Kidney capillary endothelial cell (primary cell): ENCODE measurements at places on chromosomes 7 and 10.

GRCh38 chr7:143451122-143451521, 7.9 kb downstream of the TAS2R60 start:
- no peak for DNase-seq

DNA sequence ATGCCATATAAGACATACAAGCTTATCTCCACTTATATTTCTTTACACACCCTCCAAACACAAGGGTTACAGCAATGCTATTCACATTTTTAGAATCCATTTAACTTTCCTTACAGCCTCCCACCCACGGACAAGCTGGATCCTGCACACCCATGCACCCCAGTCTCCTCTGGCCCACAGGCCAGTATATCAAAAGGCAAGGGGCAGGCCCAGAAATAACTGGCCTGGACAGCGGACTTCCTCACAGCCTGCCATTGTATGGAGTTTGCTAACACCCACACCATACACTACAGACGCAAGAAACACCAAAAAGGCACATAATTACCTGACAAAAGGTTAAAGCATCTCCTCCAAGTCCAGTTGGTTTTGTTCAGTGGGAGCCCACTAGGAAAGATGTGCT, 12.0 kb downstream of the HOXA4 start:
- DNase-seq = no peak

DNA sequence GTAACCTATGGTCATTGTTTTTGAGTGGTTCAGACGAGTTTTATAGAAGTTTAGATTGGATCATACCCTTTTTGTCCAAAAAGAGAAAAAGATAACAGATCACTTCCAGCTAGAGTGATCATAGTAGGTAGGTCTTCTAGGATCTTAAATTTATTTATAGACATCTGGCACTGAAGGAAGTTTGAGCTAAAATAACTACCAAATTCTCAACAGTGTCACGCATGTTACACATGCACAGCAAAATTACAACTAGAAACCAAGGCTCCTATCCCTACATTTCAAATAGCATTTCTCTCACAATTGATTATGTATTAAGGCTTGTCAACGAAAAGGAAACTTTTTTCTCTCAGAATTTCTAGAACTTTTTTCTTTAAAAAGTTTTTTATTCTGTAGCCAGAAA, 2.3 kb downstream of the CALU start:
- no peak for DNase-seq

DNA sequence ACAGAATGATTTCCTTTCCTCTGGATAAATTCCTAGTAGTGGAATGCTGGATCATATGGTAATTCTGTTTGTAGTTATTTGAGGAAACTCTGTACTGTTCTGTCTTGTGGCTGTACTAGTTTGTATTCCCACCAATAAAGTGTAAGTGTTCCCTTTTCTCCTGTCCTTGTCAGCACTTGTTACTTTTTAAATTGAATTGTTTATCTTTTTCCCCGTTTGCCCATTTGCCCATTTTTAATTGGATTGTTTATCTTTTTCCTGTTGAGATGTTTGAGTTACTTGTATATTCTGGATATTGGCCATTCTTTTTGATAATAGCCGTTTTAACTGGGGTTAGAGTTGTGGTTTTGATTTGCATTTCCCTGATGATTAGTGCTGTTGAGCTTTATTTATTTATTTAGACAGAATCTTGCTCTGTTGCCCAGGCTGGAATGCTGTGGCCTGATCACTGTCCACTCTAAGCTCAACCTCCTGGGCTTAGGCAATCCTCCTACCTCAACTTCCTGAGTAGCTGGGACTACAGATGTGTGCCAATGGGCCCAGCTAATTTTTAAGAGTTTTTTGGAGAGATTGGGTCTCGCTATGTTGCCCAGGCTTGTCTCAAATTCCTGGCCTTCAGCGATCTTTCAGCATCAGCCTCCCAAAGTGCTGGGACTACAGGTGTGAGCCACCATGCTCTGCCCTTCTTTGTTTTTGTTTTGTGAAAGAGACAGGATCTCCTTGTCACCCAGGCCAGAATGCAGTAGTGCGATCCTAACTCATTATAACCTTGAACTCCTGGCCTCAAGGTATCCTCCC, 23.0 kb downstream of the BMPR1A start:
- DNase-seq = no peak

DNA sequence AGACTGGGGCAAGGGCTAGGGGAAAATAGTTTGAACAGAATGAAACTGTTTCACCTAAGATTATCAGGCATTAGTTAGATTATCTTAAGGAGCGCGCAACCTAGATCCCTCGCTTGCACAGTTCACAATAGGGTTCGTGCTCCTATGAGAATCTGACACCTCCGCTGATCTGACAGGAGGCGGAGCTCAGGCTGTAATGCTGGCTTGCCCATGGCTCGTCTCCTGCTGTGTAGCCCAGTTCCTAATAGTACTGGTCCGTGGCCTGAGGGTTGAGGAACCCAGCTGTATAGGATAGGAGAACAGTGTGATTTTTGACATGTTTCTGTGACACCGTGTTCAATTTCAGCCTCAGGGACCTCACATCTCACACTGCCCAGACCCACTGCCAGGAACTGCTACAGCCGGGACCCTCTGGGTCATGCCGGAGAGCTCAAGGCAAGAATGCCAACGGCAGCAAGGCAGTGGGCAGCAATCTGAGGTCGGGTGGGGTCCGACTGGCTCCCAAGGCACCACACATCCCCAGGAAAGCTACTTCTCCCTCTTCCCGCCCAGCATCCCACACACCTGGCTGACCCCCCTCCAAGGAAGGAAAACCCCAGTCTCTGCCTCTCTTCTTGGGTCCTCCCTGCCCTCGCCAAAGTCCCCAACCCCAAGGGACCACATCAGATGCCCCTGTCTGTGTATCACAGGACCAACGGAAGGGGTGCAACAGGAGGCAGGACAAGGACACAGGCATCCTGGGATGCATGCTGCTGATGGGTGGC, 31.7 kb downstream of the CAMK2B start:
- no peak for DNase-seq

DNA sequence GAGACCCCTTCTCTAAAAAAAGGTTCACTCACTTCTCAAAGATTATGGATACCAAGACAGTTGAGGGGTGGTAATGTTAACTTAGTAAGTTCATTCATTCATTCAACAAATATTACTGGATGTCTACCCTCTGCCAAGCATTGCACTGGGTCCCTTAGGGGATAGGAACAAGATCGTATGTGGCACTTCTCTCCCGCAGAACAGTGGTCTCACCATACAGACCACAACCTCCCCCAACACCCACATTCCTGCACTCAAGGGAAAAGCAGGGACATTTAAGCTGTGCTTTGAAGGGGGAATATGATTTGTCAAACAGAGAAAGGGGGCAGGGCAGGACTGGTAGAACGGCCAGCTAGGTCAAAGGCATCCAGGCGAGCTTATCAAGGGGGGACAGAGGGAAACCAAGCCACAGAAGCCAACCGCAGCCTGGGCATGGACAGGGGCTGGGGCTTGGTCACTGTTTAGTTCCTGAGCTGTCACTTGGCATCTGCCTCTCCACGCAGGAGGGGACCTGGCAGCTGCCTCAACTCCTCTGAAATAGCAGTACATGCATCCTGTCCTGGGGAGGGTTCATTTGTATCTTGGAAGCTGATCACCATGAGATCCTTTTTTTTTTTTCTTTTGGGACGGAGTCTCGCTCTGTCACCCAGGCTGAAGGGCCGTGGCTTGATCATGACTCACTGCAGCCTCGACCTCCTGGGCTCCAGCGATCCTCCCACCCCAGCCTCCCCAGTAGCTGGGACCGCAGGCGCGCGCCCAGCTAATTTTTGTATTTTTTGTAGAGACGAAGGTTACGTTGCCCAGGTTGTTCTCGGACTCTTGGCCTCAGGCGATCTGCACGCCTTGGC, 949 bp upstream of the CLIP2 start:
- DNase-seq = no peak

DNA sequence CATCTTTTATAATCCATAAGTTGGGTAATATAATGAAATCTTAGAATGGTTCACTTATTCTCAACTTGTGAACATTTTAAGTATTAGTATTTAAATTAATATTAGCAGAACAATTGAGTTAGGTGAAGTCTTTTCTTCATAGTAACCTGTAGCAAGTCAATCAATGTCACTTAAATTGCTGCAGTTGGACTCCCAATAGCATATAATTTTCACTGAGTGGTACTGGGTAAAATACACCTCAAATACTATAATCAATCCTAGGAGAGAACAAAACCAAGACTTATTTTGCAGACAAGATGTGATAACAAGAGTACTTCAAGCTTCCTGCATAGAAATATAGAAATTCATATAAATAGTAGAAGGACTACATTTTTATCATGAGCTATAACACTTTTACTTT, 677.9 kb upstream of the LRRN3 start:
- DNase-seq = no peak

DNA sequence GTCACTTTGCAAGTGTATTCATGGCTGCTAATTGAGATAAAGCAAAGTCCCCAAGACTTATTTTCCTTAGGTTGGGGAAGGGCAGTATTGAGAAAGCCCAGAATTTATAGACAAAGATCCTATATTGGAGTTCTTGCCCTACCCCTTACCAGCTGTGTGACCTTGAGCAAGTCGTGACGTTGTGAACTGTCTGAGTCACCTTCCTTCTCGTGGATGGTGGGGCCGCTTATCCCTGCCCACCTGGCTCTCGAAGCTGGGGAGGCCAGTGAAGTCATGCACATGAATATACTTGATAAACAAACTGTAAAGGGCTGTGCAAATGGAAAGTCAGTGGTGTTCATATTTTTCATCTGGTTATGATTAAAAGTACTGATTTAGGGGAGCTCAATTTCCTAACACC, 127.4 kb downstream of the TACC2 start:
- peak; percentile 56 for DNase-seq

GRCh38 chr7:68438016-68438415, 1160.3 kb upstream of the AUTS2 start:
- no peak for DNase-seq

DNA sequence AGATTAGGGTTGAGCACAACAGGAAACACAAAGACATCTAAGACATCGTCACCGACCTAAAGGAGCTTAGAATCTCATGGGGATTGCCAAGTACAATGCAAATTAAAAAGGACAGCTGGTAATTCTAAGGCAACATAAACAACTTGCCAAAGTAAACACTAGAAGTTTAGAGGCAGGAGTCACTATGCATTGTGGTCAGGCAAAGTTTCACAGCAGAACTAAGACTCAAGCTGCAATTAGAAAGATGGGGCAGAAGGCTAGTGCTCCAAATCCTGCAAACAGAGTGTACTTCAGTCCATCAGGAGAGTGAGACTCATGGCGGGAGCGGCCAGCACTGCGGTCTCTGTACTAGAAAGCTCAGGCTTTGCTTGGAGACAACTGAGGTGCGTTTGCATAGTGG, 52.7 kb downstream of the HIPK2 start:
- no peak for DNase-seq

DNA sequence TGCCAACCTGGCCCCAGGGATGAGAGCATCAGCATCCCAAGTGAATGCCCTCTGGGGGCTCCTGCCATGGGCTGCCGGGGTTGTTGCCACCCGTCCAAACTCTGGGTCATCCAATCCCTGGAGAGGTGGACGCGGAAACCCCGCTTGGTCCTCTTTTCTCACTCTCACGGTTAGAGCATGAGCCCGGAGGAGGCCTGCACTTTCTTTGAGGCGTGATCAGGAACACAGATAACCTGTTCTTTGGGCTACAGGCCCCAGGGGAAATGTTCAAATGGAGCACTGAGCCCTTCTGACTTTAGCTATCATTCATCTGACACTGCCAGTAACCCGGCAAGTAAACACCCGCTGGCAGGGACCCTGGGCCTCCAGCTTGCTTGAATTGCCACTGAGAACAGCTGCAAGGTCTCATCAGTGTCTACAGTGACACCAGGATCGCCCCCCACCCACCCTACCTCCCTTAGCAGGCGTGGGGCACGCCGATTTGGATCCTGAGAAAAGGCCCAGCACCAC, 29.4 kb upstream of the SLF2 start:
- DNase-seq = no peak

DNA sequence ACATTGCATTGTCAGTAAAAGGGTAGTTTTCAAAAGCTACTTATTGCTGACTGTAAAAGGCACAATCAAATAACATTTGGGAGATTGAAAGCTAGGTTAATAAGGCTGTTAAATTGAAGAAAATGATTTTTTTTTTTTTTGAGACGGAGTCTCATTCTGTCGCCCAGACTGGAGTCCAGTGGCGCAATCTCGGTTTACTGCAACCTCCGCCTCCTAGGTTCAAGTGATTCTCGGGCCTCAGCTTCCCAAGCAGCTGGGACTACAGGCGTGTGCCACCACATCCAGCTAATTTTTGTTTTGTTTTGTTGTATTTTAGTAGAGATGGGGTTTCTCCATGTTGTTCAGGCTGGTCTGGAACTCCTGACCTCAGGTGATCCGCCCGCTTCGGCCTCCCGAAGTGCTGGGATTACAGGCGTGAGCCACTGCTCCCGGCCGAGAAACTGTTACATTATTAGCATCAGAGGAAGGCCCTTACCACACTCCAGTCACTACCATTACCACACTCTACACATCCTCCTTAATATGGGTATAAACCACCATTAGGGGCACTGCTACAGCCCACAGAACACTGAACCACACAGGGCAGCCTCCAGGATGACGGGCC, 1.0 kb downstream of the CYP51A1 start:
- DNase-seq = no peak
